H9 (cell line): ENCODE measurements at places on chromosomes 3 and 15. TPM values are rescaled to one million over a fixed set of nuclear protein-coding genes. Genes with fewer than 3 reads are reported as not detected.
A peak's percentile ranks its signal among the peaks of the same experiment; 100 is the strongest.

CLDN16 gene
- not detected in 2 replicates for total RNA-seq

- H3K4me3 ChIP-seq, result no peak overlapping the region
- no peak for DNase-seq
- no peaks in the 10 kb centered on the region; the same call in 1 of the 2 replicates for H3K4me1 ChIP-seq
- H3K27ac ChIP-seq, result no peak overlapping the region
These were observed 496.6 kb upstream of the SGO1 start for GRCh38 chr3:20682573-20682972.

DNA sequence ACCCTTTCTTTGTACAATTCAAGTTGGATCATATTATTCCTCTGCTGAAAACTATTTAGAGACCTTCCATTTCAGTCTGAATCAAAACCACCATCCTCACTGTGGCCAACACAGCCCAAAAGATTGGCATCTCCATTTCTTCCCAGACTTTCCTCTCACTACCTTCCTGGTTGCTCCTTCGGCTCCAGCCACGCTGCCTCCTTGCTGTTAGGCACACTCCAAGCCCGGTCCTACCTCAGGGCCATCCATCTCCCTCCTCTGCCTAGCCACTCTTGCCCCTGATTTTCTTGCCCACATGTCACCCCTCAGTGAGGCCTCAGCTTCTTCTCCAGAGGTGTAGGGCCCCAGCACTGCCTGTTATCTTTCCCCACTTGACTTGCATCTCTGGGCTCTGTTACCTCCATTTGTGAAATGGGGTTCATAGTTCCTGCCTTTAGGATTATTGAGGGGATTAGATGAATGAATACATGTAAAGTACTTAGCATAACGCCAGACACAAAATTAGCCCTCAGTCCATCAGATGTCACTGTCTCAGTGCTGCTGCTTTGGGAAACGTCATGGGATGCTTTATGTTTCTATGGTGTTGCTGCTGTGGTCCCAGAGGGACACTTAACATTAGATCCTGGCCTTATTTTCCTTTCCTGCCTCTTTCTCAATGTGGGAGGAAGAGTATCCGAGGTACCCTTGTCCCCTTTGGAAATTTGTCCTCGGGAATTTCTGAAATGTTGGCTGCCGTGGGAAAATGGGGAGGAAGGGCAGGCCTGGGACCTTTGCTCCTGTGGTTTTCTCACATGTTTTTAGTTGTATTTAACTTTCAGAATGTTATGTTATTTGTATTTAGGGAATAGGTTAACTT lies 31.3 kb downstream of the SNRK start:
- 0 out of 3 replicates have a peak overlapping the region, but pooled peaks have one; percentile 1 for H3K4me3 ChIP-seq
- no peaks in the 10 kb centered on the region for H3K27me3 ChIP-seq
- peaks cover 3% of the 10 kb centered on the region; the same call in 1 of the 2 replicates for H3K36me3 ChIP-seq
- H3K4me1 ChIP-seq, result no peaks in the 10 kb centered on the region; the same call in 1 of the 2 replicates

DNA sequence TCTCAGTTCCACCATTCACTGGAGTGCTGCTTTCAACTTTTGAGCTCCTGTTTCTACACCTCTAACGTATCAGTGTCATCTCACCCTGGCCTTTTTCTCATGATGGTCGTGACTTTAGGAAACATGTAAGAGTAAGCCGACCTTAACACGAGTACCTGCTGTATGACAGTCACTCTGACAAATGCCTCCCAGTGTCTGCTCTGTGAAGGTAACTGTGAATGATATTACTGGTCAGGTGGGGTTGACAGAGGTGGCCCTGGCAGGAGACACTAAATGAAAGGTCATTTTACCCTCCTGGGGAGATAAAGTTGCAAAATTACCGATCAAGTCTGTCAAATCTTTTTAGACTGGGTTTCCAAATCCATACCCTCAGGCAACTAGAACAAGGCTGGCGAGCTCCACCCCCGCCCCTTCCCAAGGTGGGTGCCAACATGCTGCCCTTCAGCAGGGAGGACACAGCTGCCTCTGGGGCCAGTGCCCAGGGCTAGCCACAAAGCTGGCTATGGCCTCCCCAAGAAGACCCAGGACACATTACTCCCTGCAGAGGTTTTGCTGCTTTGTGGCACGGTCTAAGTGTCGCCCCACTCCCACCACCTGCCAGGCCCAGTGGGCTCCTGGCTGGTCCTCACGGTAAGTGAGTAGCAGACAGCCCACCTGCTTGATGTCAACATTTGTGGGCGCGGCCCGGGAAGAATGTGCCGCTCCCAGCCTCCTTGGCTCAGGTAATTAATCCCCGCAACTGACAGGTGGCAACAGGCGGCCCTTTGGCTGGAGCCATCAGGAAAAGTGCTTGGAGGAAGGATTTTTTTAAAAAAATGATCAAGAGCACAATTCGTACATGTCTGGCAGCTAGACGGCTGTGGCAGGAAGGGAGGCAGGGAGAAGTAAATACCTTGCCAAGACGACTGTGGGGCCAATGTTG lies 211.8 kb downstream of the TP63 start:
- H3K36me3 ChIP-seq, result no peaks in the 10 kb centered on the region
- no peaks in the 10 kb centered on the region for H3K4me1 ChIP-seq
- DNase-seq, result peak; percentile 30
- H3K27ac ChIP-seq, result no peak overlapping the region

DNA sequence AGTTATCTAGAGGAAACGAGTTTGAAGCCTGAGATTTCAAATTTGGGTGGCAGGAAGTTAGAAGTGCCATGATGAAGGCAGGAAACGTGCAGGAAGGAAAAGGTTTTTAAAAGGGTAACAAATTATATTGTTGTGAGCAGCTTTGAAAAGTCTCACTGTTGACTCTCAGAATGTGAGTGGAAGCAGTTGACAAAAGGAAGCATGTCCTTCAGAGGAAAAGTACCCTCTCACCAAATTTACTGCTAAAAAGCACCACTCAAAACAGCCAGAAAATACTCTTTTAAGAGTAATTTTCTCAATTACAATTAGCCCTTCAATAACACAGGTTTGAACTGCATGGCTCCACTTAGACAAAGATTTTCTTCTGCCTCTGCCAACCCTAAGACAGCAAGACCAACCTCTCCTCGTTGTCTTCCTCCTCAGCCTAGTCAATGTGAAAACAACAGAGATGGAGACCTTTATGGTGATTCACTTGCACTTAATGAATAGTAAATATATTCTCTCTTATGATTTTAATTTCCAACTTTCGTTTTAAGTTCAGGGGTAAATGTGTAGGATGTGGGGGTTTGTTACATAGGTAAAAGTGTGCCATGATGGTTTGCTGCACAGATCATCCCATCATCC lies 117.1 kb upstream of the LIPC start:
- DNase-seq, result no peak
- H3K36me3 ChIP-seq, result no peaks in the 10 kb centered on the region; the same call in 2 of the 3 replicates
- H3K27me3 ChIP-seq, result no peaks in the 10 kb centered on the region
- no peaks in the 10 kb centered on the region for H3K4me1 ChIP-seq
- no peak overlapping the region for H3K4me3 ChIP-seq
- H3K27ac ChIP-seq, result no peak overlapping the region

DNA sequence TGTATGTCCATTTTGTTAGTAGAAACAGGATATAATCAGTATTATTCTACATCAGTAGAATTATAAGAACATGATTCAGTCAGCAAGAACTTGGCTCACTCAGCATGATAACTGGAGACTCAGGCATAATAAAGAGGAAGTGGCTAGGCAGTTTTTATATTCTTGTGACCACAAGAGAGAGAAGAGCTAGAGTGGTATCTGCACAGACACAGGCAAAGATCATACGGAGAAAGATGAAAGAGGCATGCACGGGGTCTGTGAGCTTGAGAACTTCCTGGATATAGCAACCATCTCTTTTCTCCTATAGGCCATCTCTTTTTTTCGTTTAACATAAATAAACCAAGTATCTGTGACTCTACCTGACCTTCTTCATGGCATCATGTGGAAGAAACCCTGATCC lies 46.8 kb downstream of the MYO5A start:
- H3K36me3 ChIP-seq, result peaks cover 9% of the 10 kb centered on the region
- no peak overlapping the region for H3K4me3 ChIP-seq

DNA sequence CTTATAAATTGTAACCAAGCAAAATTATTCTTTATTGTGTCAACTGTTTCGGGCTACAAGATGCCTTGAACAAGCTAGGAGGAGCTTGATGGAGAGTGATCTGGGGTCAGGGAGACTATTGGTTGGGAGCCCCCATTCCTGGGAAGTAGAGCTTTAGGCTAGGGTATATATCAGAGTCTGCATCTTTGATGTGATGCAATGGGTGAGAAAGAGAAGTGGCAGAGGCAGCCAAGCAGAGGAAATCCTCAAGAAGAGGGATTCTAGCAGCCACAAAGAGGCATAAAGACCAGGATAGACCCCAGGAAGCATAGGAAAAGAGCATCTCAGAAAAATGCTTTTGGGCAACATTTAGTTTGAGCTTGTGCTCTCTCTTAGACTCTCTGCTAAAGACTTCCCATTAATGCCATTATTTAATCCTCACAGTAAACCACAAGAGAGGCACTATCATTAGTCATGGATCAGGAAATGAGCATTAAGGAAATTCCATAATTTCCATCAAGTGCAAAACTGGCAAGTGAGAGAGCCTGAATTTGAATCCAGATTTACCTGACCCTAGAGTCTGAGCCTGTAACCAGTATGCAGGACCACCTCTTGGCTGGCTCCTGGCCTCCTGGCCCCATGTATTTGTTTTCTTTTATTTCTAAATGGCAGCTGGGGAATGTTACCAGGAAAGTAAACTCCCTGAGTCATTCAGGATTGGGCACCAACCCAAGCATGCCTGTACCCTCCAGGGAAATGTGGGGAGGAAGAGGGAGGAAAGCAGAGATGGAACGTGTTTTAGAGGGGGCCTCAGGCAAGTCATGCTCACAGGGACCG lies 118.7 kb downstream of the RPL22L1 start:
- no peaks in the 10 kb centered on the region for H3K4me1 ChIP-seq
- no peaks in the 10 kb centered on the region for H3K27me3 ChIP-seq
- no peaks in the 10 kb centered on the region for H3K36me3 ChIP-seq
- no peak overlapping the region for H3K27ac ChIP-seq

DNA sequence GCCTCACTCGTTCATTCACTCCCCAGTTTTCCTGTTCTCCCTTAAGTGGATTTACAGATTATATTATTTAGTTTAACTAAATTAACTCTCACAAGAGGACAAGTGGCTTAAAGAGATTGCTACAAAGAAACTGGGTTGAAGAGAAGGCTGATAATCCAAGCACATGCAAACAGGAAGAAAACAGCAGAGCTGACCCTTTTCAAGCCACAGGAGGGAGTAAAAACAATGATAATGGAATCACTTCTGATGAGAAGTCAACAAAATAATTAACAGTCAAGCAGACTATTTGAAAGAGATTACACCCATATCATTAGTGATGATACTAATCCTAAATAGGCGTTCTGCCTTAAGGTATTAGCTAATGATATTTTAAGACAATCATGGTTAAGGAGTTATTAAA lies 31.7 kb downstream of the BOC start:
- H3K4me1 ChIP-seq, result peaks cover 13% of the 10 kb centered on the region; the same call in 1 of the 2 replicates
- H3K4me3 ChIP-seq, result no peak overlapping the region
- H3K27ac ChIP-seq, result no peak overlapping the region
- peak; percentile 0 for DNase-seq
- no peaks in the 10 kb centered on the region for H3K27me3 ChIP-seq

GRCh38 chr3:111538111-111538510 lies 3.9 kb upstream of the CD96 start:
- DNase-seq, result no peak
- H3K4me1 ChIP-seq, result no peaks in the 10 kb centered on the region; the same call in 1 of the 2 replicates
- no peak overlapping the region for H3K27ac ChIP-seq

GRCh38 chr3:179234199-179234598 lies 16.7 kb downstream of the KCNMB3 start:
- H3K36me3 ChIP-seq, result peaks cover 13% of the 10 kb centered on the region
- no peak overlapping the region for H3K27ac ChIP-seq
- H3K27me3 ChIP-seq, result no peaks in the 10 kb centered on the region

DNA sequence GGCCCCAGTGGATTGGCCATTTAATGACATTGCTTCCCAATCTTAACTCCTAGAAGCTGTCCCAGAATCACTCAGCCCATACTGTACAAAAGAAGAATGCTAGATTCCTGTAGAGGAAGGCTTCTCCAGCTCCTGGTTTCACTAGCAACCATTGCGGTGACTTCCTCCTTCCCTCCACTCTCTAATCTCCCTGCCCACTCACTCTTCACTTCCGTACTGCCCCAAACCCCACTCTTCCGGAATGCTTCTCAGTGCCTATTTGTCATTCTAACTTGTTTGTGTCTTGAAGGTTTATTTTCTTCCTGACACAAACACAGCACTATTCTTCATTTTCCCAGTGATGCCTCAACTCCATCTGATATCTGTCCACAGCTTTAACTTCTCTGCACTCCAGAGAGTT lies 97.1 kb upstream of the SPATA16 start:
- no peaks in the 10 kb centered on the region for H3K36me3 ChIP-seq
- DNase-seq, result no peak
- no peaks in the 10 kb centered on the region for H3K27me3 ChIP-seq
- H3K4me3 ChIP-seq, result no peak overlapping the region
- no peaks in the 10 kb centered on the region for H3K4me1 ChIP-seq
- no peak overlapping the region for H3K27ac ChIP-seq

EAF2 gene
- total RNA-seq, result 4.3 and 4.4 TPM in 2 replicates

GRCh38 chr3:139296141-139296718 lies 47.6 kb upstream of the MRPS22 start:
- no peak overlapping the region for H3K27ac ChIP-seq
- no peaks in the 10 kb centered on the region for H3K4me1 ChIP-seq
- DNase-seq, result no peak
- H3K27me3 ChIP-seq, result no peaks in the 10 kb centered on the region
- no peak overlapping the region for H3K4me3 ChIP-seq
- H3K36me3 ChIP-seq, result 0 out of 2 replicates have a peak, but pooled peaks cover 2% of the 10 kb centered on the region

- H3K27me3 ChIP-seq, result no peaks in the 10 kb centered on the region
- no peak overlapping the region for H3K4me3 ChIP-seq
- no peak for DNase-seq
- H3K4me1 ChIP-seq, result no peaks in the 10 kb centered on the region; the same call in 1 of the 2 replicates
- no peaks in the 10 kb centered on the region for H3K36me3 ChIP-seq
These were observed 80.2 kb downstream of the BFSP2 start for GRCh38 chr3:133479895-133480669.

GRCh38 chr3:9876991-9877390 lies 3.1 kb downstream of the CIDEC start:
- no peak overlapping the region for H3K4me3 ChIP-seq
- H3K4me1 ChIP-seq, result no peaks in the 10 kb centered on the region
- H3K27ac ChIP-seq, result no peak overlapping the region
- H3K27me3 ChIP-seq, result no peaks in the 10 kb centered on the region
- DNase-seq, result no peak

GRCh38 chr15:68385671-68386586 lies 46.0 kb downstream of the ITGA11 start:
- no peaks in the 10 kb centered on the region for H3K4me1 ChIP-seq
- no peaks in the 10 kb centered on the region for H3K36me3 ChIP-seq
- H3K4me3 ChIP-seq, result no peak overlapping the region
- DNase-seq, result peak; percentile 12

GRCh38 chr15:61749169-61749568 lies 311.1 kb downstream of the VPS13C start:
- no peak overlapping the region for H3K27ac ChIP-seq
- no peaks in the 10 kb centered on the region for H3K4me1 ChIP-seq
- H3K27me3 ChIP-seq, result no peaks in the 10 kb centered on the region
- DNase-seq, result no peak
- H3K36me3 ChIP-seq, result no peaks in the 10 kb centered on the region; the same call in 2 of the 3 replicates

HYAL1 gene
- 2.0 and 2.2 TPM in 2 replicates for total RNA-seq

PLA2G4B gene
- 3.7 and 6.3 TPM in 2 replicates for total RNA-seq
